ENCODE measurements at places on chromosomes 11 and 22.

- DNase-seq: no peak
Measured at GRCh38 chr11:11572386-11572785, 49.4 kb downstream of the GALNT18 start.

DNA sequence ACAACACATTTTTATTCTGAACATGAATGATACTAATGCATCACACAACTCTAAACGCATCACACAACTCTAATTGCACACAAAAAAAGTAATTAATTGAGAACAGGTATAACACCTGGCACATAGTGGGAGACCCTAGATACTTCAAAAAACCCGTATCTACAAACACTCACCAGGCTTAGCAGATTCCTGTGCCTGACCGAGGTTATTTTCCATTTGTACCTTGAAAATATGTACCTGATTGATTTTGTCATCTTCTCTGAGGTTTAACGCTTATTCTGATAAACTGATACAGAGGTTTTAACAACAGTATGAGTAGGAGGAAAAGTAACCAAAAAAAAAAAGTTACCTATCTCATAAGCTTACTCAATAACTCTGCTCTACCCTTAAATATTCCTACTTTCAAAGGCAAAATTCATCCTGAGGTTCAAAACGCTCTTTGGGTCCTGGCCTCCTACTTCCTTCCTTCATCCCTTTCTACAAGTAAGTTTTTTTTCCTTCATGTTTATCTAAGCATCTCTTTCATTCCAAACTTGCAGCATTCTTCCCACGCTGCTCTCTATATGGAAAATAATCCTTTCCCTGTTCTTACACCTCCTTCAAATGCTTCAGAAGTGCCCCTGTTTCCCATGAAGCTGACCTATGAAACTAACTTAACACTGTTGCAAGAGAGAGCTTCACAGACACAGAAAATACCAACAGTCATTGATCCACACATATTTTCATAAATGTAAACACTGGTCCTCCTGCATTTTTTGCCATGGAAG, 73.3 kb downstream of the ETS1 start:
- DNase-seq: no peak

DNA sequence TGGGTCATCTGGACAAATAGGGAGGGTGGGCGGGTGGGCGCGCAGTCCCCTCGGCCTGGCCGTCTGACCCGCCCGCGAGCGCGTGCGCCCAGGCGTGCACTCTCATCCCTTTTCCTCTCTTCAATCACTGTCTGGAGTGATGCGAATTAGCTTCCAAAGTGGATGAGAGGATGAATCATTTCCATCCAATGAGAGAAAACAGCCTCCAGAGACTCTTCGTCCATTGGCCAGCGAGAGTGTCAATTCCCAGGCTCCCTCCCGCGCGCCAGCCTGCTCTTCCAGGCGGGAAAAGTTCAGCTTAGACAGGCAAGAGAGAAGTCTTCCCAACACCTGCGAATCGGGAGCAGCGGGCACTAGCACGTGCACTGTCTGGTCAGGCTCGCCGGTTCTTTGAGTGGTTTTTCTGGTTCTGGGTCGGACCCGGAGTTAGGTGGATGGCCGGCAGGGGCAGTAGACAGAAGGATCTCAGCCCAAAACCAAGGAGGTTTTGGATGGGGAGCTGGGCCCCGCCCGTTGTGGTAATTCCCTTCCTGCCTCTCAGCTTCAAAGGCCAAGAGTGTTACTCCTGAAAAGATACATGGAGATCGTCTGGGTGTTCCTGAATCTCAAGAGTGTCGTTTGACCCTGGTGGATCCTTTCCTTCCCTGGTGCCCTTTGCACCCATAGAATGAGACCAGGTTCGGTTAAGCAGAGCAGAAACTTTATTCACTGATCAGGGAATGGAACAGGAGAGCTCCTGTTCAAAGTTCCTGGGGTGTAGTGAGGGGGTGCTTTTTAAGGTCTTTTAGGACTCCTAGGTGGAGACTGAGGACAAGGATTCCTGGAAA, 33.4 kb upstream of the GLYATL1 start:
- peak; percentile 92 for DNase-seq

GRCh38 chr11:68471360-68472340, 11.1 kb downstream of the PPP6R3 start:
- peak; percentile 86 for DNase-seq

- DNase-seq: peak; percentile 93
Measured at GRCh38 chr11:94134651-94135512, 6.2 kb downstream of the PANX1 start.

DNA sequence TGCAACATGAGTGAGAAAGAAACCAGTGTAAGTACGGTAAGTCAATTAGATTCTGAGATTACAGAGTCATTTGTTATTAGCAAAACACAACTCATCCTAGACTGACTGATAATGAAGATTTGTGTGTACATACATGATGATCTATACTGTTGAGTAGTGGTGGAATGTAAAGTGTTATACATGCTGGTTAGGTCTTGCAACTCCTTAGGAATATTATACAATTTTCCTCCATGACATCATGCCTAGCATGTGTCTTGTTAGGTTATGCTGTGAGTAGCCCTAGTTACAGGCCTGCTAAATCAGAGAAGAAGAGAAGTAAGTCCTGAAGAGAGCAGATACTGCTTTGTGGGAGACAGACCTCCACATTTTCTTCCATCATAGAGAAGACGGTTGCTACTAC, 880.6 kb downstream of the LUZP2 start:
- no peak for DNase-seq

- peak; percentile 5 for DNase-seq
Measured at GRCh38 chr11:15569305-15570025, 454.7 kb downstream of the INSC start.

DNA sequence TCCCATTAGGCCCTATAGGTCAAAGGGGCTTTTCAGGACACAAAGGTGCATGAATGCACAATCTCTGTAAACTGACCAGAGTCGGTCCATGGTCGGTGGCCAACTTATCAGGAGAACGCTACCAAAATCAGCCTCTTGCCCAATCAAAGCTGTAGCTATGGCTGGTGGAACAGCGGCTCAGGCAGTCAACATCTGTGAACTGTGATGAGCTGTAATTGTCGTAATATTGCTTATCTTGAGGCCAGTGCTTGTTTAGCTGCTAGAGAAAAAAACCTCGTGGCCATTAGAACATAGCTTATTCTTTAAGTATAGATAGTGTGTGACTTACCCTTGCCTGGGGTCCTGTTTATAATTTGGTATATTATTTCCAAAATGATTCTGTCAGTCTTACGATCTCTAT, 14.4 kb upstream of the CHST1 start:
- no peak for DNase-seq

All from astrocyte of the spinal cord (primary cell).